ENCODE measurements at places on chromosomes 11 and 22.

GRCh38 chr11:80841675-80842074 is 1400.8 kb upstream of the TENM4 start:
- no peak for DNase-seq

DNA sequence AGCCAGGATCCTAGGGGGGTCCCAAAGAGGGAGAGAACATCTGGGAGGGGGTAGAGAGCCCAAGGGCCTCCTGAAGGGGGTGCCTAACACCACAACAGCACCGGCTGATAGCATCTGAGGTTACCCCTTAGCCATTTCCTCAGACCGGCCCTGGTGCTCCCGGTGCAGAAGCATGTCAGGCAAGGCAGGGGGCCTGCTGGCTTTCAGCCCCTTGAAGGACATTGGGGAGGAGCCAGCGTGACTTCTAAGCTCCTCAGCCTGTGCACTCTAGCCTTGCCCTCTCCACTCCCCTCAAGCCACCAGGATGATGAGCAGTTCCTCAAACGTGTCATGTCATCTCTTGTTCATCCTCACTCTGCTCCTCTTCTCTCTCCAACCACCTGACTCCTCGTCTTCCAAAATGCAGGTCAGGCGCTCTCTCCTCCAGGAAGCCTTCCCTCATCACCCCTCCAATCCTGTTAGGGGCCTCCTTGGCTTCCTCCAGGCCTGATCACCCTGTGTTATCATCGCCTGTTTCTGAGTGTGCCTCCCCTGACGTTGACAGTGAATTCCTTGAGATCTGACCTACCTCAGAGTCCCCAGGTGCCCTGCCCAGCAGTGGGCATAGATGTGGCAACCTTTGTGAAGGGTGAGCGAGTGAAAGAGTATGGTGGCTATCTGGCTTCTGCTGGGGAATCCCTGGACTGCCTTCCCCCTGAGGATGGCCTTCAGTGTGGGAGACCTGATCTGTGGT is 6.1 kb downstream of the P2RY2 start:
- DNase-seq = no peak

GRCh38 chr22:39655831-39656230 is 85.3 kb downstream of the CACNA1I start:
- no peak for DNase-seq

DNA sequence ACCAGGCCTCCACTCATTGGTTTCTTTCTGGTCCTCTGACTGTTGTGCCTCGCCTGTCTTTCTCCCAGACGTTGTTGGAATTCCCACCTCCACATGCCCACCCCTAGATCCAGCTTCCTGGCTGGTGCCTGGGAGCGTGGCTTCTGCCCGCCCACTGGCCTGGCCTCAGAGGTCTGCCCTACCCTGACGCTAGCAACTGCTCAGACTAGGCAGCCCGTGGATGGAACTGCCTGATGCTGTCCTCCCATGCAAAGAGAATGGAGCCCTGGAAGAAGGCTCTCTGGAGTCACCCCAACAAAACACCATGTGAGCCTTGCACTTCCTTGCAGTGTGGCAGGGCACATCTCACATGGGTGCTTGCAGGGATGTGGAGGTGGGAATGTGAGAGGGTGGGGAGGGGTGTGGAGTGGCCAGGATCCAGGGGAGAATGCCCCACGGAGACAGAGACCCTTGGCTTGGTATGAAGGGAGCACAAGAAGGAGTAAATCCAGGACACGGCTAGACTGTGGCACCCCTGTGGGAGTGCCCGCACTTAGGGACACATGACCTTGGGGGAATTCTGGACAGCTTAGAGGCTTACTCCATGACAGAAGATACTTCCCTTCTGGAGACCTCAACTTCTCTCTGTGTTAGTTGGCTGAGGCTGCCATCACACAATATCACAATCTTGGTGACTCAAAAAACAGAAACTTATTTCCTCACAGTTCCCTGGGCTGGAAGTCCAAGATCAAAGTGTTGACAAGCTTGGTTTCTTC is 22.5 kb upstream of the ADA2 start:
- no peak for DNase-seq

DNA sequence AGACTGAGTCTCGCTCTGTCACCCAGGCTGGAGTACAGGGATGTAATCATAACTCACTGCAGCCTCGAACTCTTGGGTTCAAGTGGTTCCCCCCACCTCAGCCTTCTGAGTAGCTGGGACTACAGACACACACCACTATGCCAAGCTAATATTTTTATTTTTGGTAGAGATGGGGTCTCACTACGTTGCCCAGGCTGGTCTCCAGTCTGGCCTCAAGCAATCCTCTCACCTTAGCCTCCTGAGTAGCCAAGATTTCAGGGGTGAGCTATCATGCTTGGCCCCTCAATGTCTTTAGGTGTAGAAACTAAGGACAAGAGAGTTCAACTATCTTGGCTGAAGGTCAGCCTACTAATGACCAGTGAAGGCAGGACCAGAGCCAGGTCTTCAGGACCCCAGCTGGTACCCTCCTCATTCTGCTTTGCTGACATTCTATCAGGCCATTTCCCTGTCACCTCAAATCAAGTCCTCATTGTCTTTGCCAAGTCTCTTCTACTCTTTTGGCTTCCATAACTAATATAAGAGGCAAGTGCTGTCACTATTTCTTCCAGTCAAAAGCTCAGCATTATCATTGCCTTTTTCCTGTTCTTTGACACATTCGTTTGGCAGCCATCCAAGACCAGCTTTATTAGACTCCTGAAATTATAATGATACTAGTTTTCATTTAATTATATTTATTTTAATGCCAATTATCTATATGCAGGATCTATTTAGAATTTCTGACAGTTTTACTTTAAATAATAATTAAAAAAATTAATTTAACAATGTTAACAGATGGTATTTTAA is 264.2 kb upstream of the PITPNB start:
- no peak for DNase-seq

- DNase-seq = no peak
These were observed 48.7 kb downstream of the TSPAN18 start for GRCh38 chr11:44775366-44775984.

- DNase-seq = no peak
These were observed 6.6 kb upstream of the FLI1 start for GRCh38 chr11:128687321-128687720.

DNA sequence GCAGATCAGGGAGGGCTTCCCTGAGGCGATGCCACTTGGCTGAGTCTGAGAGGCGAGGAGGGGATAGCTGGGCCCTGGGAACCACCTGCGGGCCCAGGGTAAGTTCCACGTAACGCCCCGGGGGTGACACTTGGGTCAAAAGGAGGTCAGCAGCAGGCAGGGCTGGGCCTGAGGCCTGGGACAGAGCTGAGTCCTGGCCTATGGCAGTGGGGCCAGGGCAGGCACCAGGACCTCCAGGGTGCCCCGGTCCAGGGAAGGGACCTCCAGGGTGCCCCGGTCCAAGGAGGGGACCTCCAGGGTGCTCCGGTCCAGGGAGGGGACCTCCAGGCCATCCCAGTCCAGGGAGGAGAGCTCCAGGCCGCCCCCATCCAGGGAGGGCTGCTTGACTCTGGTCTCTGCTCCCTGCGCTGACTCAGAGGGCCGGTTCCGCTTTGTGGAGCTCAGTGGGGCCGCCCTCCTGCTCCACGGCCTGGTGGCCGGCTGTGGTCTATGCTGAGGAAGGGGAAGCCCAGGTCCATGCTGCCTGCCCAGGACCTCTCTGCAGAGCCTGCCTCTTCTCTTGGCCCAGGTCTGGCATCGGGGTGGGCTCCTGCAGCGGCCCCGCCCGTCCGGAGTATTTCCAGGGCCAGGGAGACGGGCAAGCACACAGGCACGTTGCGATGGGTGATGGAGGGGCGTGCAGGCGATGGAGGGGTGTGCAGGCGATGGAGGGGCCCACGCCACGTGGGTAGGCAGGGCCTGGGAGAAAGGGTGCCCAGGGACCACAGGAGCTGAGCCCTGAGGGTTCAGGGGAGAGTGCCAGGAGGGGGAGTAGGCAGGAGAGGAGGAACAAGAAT is 19.5 kb upstream of the WNT7B start:
- no peak for DNase-seq

GRCh38 chr11:118998822-118999221 is 884 bp downstream of the CENATAC start:
- no peak for DNase-seq

- DNase-seq = no peak
These were observed 16.0 kb upstream of the C22orf42 start for GRCh38 chr22:32175115-32175514.

DNA sequence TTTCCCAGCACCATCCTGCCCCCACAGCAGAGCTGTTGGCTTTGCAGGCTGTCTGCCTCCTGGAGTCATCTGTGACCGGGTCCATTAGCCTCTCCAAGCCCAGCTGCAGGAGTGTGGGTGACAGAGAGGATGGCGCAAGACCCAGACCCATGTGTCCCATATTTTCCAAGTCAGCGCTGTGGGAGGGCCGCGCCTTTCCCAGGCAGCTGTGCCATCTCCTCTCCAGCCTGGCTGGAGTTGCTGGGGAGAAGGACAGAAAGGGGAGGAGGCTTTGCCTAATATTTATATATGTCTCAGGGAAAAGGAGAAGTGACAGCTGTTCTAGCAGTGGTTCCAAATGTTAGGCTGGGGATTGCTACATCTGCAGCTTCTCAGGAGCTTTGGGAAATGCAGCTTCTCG is 15.7 kb downstream of the DTX4 start:
- DNase-seq = no peak

- DNase-seq = peak; percentile 81
These were observed 8.8 kb upstream of the DNAL4 start for GRCh38 chr22:38802671-38803121.

DNA sequence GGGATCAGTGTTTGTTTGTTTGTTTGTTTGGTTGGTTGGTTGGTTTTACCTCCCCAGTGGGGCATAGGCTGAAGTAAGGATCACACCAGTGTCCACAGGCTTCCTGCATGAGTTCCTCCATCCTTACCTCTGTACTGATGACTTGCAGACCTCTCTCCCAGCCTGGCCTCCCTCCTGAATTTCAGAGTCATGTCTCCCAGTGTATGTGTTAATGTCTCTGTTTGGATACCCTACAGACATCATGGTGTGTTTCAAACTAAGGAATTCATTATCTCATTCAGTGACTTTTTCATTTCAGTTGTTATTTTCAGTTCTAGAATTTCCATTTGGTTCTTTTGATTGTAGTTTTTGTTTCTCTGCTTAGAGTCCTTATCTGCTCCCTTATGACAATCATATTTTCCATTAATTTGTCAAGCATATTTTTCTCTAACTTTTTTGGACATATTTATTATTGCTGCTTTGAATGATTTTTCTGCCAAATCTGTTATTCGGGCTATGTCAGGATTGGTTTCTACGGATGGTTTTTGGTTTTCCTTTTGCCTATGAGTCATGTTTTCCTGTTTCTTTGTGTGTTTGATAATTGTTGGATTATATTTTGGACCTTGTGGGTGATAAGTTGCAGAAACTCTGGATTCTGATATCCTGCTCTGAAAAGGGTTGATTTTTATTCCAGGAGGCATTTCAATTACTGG is 23.6 kb downstream of the MYEOV start:
- DNase-seq = no peak

DNA sequence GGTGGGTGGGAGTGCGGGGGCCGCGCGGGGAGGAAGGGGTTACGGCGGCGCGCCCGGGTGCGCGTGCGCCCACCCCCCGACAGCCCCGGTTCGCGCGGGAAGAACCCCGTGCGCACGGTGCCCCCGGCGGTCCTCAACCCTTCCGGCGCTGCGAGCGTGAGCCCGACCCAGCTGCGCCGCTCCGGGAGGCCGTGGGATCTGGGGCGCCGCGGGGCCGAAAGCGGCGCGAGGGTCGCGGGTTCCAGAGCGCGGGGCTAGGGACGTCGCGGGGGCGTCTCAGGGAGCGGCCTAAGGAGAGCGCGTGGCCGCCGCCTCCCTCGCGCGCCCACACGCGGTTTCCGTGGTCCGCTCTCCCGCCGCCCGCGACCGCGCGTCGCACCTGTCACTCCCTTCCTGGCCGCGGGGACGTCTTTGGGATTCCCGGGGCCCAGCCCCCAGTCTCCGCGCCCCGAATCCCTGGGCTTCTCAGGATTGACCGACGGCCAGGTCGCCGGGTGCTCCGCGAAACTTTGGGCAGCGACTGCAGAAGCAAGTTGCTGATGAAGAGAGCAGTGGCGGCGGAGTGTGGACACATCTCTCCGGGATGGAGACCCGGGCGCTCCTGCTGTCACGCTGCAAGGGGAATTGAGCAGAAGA is 582 bp downstream of the SREBF2 start:
- no peak for DNase-seq

DNA sequence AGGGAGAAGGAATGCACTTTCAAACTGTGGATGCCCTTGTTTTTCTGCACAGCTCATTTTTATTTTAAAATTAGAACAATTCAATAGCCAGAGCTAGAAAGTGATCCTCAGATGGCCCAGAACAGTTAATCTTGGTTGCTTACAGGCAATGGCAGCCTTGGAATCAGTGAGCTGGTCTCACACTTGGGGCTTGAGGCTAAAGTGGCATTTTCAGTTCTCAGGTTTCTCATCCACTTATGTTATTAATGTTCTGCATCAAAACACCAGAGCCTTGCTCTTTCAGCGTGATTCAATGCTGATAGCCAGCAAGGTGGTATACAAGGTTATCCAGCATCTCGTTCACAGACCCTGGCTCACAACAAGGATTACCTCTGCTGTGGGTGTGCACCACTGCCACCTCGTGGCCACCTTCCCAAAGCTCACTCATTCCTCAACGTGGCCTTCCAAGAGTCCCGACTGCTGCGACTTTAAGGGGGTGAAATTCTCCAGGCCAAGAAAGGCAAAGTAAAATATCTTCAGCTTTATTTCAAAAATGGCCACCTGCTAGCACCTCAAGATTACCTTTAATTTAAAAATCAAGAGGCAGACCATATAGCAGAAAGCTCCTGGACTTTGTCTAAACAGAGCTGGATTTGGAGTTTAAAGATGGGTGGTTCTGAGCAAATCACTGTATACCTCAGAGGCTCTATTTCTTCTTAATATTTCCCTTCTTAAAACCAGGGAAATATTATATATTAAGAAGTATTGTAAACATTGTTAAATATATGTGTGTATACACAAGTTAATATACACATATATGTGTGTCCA is 34.2 kb upstream of the FSHB start:
- DNase-seq = peak; percentile 11

GRCh38 chr11:119889111-119889510 is 160.1 kb upstream of the NECTIN1 start:
- DNase-seq = no peak

GRCh38 chr11:14625586-14626205 is 17.9 kb upstream of the PDE3B start:
- DNase-seq = no peak

DNA sequence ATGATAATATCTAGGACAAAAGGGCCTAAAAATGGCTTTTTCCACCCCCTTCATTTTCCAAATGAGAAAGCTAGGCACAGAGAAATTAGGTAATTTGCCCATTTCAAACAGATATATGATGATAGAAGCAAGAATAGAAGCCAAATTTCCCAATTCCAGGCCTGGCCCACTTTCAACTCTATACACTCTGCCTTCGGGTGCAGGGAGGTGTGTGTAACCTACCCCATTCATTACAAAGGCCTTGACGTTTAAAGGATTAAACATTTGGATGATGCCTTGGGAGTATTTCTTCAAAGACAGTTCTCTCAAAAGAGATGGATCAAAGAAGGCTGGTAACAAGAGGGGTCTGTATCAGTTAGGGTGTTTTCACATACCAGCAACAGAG is 134.1 kb downstream of the CCDC34 start:
- no peak for DNase-seq

GRCh38 chr22:38832005-38832978 is 11.5 kb downstream of the NPTXR start:
- no peak for DNase-seq

- DNase-seq = no peak
These were observed 552.8 kb downstream of the BRD1 start for GRCh38 chr22:49274754-49275380.

GRCh38 chr11:65699306-65699705 is 12.7 kb upstream of the KAT5 start:
- DNase-seq = no peak

Measured in fibroblast of skin of left quadriceps (primary cell).